ENCODE measurements at places on chromosomes 7 and 10.
A peak's percentile ranks its signal among the peaks of the same experiment; 100 is the strongest.

DNA sequence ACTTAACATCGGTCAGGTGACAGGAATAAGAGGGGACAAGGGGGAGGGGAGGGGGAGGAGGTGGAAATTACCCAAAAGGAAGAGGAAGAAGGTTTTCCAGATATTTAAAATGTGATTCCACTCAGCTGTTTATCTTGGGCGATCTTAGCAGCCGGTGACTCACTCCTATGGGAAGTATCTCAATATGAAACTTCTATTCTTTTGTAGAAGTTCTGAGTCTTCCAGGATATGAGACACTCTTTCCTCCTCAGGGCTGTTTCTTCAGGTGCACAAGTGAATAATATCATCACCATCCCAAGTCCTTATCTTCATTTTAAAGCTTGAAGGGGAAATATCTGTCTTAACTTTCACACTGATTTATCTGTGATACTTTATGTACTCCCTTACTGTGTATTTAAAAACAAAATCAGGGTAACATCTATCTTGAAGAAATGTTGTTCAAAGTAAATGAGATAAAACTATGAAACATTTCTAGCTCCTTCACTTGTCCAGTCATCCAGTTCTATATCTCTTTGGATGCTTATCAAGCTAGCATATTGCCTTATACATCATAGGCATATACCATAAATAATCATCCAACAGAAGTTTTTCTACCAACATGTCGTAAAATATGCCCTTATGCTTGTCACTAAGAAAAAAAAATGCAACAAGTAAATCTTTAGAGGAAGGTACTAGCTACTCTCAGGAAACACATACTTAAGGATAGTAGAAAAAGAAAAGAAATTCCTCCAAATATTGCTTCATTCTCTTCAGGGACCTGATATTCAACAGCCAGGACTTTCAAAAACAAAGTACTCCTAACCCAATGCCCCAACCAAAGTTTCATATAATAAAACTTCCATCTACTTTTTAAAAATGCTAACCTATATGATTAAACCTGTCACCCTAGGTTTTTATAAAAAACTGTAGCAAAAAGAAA is 13.7 kb downstream of the DOCK4 start:
- DNase-seq: no peak

DNA sequence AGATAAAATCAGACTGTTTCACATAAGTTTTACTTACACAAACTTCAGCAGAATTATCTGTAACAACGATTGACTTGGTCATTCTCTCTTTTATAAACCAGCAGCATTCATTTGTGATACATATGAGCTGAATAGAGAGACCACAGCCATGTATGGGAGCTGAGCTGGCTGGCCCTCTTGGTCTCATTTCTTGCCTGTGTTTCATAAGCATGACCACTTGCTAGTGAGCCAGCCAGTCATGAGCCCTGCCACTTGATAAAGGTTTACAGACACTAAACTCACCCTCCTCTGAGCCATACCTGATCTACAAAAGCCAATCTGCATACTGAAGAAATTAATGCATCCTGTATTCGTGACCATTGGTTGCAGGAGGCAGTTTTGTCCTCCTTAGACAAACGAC is 82.1 kb downstream of the PKD1L1 start:
- DNase-seq: no peak

- DNase-seq: no peak
These were observed 217.3 kb downstream of the GPR158 start for GRCh38 chr10:25392132-25392531.

DNA sequence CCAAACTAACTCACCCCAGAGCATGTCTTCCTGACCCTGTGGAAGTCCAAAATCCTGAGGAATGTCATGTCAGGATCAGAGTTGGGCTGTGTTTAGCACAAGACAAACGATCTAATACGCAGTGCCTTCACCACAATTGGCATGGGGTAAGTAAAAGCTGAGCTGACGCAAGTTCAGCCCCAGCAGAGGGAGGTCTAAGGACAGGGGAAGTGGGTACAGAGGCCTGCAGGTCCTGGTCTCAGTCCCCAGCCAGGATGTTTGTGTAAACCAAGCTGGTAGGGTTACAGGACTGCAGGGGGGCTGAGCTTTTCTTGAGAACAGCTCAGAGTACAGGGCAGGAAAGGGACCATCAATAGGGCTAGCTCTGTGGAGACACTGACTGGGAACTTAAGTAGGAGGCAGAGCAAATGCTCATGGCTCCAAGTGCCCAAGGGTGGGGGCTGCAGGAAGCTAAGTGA is 5.3 kb upstream of the KCNIP2 start:
- peak; percentile 69 for DNase-seq

- no peak for DNase-seq
These were observed 919 bp upstream of the RHOBTB1 start for GRCh38 chr10:60944910-60945297.

DNA sequence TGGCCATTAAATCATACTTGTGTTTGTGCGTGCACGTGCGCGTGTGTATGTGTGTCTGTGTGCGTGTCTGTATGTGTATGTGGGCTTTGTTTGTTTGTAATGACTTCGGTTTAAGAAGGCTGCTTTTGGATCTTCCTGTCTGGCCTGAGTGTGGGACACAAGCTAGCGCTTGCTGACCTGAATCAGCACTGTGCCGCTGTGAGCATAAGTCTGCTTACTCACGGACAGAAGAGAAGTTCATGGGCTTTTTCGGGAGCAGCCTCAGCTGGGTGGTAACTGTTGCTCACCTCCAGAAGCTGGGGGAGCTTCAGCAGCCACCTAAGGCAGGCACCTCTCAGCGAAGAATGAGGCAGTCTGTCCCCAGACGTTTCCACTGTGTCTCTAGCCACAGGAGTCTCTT is 56.1 kb upstream of the TRUB1 start:
- DNase-seq: no peak

- DNase-seq: no peak
These were observed 624 bp upstream of the CEP55 start for GRCh38 chr10:93495654-93496321.

- DNase-seq: no peak
These were observed 636.9 kb downstream of the ACTR3B start for GRCh38 chr7:153396475-153396874.

- DNase-seq: no peak
These were observed 305.8 kb upstream of the KCND2 start for GRCh38 chr7:119967221-119967620.

DNA sequence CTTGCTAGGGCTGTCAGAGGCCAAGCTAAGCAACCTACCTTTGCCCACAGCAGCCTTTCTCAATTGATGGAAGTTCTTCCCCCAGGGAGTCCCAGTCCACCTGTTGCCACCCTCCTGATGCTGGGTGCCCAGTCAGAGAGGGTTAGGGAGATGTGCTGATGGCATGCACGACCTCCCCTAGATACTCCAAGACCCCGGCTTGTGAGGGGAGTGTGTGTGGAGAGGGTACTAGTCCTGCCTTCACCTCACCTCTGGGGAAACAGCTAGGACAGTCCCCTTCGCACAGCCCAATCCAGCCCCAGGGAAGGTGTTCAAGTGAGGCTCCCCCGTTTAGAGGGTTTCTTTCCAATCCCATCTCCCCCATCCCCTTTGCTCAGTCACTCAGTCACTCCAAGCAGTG is 1.3 kb upstream of the UNC5B start:
- DNase-seq: no peak

DNA sequence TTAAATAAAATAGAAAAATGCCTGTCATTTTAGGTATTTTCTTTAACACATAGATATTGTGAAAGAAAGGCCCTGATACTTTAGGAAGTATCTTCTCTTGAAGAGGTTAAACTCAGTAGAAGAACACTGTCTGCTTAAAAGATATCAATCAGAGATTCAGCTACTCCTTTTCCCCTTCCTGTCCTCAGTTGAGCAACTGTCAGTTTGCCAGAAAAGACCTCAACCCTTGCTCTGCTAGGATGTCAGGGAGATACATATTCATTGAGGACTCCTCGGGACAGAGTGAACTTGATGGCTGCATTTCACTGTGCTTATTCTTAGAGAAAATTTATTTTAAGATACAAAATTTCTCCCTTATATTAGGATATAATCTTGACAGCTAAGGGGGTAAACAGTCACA is 173.6 kb upstream of the CACNA2D1 start:
- DNase-seq: no peak

GRCh38 chr10:59283456-59284091 is 78.8 kb downstream of the FAM13C start:
- DNase-seq: no peak

GRCh38 chr10:105609451-105609850 is 968.4 kb downstream of the SORCS3 start:
- no peak for DNase-seq

GRCh38 chr7:90841759-90842429 is 245.8 kb downstream of the CDK14 start:
- DNase-seq: no peak

DNA sequence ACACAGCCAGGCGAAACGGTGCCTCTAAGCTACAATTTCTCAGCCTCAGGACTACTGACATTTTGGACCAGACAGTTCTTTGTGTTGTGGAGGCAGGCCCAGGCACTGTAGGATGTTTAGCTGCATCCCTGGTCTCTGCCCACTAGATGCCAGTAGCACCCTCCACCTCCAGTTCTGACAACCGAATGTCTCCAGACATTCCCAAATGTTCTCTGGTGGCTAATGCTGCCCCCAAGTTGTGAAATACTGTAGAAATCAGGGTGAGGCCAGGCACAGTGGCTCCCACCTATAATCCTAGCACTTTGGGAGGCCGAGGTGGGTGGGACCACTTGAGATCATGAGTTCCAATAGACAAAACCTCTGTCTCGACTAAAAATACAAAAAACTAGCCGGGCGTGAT is 18.2 kb downstream of the HNRNPF start:
- no peak for DNase-seq

GRCh38 chr7:8015100-8015745 is 46.6 kb downstream of the GLCCI1 start:
- no peak for DNase-seq

DNA sequence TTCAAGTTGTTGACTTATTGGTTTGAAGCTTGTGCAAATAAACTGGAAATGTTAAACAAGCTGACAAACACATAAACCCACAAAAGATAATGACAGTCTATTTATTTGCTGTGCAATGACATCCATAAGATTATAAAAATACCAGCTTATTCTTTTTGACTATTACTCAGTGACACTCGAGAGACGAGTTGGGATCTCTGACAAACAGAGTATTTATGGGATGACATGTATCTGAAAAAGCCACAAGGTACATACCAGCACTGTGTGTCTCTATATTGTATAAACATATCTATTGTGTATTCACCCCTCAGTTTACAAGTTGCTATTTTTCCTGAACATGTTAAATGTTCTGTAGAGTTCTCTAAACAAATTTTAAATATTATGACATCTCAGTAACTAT is 88.9 kb downstream of the CHRM2 start:
- DNase-seq: no peak

- no peak for DNase-seq
These were observed 1014.5 kb upstream of the LRRTM3 start for GRCh38 chr10:65911151-65911835.

- no peak for DNase-seq
These were observed 214.2 kb downstream of the RPS24 start for GRCh38 chr10:78247821-78248220.

GRCh38 chr10:55091691-55092328 is 290.8 kb upstream of the PCDH15 start:
- no peak for DNase-seq

GRCh38 chr7:94041529-94041928 is 37.4 kb upstream of the BET1 start:
- no peak for DNase-seq

GRCh38 chr10:100504096-100504495 is 15.6 kb downstream of the SEC31B start:
- no peak for DNase-seq

DNA sequence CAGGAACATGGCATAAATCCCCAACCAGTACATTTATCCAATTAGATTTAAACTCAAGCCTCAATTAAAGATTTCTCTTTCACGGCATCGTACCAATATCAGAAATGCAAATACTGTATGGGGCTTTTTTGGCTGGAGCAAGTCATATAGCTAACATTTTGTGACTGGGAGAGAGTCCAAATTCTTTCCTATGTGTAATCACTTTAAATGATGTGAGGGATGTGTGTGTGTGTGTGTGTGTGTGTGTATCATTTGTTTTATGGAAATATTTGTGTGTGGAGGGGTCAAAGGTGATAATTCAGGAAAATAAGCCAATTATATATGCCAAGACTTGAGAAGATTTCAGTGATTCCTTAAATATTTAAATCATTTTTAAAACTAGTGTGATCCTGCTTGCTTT is 196.6 kb downstream of the TRIL start:
- no peak for DNase-seq

- DNase-seq: no peak
These were observed 72.3 kb downstream of the CPEB3 start for GRCh38 chr10:92218569-92218968.

- no peak for DNase-seq
These were observed 132.3 kb downstream of the HECW1 start for GRCh38 chr7:43244784-43245183.

- no peak for DNase-seq
These were observed 79.4 kb upstream of the PRR15 start for GRCh38 chr7:29484280-29484679.

DNA sequence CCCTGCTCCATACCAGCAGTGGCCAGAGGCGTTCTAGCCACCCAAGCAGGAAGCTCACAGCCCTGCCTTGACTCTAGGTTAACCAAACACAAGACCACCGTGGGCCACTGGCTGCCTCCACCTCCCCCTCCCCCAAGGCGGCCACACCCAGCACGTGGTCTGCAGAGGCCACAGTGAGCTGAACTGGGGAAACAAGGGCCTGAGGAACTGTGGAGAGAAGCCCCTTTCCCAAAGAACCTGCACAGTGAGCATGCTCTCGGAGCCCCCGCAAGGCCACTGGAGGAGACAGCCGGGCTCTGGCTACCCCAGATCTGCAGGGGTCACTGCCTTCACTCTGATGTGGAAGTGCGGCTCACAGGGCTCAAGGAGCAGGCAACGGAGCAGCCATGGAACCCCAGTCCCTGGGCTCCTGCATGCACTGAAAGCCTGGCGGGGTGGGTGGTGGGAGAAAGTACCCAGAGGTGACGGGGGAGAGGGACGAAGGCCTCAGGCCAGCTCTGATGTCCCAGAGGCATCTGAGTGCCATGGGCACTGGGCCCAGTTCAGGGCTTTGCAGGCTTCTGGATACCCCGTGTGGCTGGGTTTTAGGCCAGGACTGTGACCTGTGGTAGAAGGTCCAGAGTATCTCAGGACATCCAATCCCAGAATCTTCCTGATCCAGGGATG is 189.2 kb downstream of the EBF3 start:
- no peak for DNase-seq

Data from brain pericyte (primary cell).